ENCODE measurements at places on chromosomes 12 and 14.
A peak's percentile ranks its signal among the peaks of the same experiment; 100 is the strongest.

DNA sequence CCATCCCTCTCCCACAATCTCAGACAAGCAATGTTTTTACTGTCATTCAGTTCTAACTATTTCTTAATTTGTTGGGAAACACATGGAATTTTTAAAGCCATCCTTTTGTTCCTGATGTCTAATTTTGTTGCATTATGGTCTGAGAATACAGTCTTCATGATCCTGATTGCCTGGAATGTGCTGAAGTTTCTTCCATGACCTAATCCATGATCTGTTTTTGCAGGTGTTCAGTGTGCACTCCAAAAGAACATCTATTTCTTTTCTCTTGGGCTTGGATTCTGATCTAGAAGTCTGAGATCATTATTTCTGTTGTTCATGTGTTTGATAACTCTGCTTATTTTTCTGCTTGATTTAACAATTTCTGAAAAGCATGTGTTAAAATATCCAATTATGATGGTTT lies 43.2 kb upstream of the PHC1 start:
- DNase-seq = no peak

GRCh38 chr12:6316921-6317692 lies 6.6 kb downstream of the PLEKHG6 start:
- no peak for DNase-seq

- DNase-seq = no peak
Observed at GRCh38 chr12:44154128-44154527, 318.2 kb downstream of the TMEM117 start.

- peak; percentile 10 for DNase-seq
Observed at GRCh38 chr12:32273063-32273522, 126.3 kb upstream of the FGD4 start.

DNA sequence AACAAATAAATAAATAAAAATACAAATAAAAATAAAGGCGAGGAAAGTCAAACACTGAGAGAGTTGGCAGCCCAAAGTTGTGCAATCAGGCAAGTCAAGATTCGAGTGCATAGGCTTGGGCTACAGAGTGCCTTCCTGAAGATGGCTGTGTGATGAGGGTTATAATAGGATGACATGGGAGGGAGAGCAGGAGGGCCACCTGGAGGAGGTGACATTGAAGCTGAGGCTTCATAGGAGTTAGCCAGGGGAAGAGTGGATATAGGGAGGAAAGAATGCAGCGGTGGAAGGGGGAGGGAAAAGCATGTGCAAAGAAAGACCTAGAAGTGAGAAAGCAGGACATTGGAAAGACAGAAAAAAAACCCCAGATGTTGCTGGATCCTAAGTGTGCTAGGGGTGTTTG lies 53.1 kb downstream of the YEATS4 start:
- DNase-seq = no peak

DNA sequence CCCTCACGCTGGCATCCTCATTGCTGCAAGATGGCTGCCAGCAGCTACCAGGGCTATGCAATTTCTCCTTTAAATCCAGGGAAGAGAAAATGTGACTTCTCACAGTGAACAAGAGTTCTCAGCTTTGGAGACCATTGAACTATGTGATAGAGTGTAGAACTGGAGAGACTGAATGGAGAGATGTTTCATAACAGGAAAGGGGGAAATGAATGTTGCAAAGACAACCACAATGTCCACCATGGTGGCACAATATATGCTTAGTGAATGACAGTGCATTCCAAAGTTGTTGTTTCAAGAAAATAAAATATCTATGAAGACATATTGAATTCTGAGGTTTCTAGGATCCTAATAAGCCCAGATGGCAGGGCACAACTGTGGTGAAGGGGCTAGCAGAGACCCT lies 13.2 kb upstream of the COCH start:
- DNase-seq = no peak

DNA sequence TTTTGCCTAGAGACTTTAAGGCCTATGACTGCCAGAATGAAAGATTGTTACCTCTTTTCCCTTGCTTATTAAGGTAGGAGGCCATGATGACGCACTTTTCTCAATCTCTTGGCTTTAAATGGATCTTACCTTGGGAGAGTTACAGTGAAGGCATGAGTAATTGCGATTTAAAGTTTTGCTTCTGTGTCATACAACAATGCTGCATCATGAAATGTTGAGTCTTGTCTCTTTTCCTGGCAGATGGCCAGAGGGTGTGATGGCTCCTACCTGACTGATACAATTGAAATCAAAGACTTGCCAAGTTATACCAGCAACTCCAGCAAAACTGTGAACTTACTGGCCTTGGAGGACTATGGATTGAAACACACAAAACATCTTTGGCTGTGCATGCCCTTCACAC lies 17.2 kb upstream of the LRRK2 start:
- no peak for DNase-seq

GRCh38 chr14:27090716-27091115 lies 492.9 kb upstream of the NOVA1 start:
- no peak for DNase-seq

DNA sequence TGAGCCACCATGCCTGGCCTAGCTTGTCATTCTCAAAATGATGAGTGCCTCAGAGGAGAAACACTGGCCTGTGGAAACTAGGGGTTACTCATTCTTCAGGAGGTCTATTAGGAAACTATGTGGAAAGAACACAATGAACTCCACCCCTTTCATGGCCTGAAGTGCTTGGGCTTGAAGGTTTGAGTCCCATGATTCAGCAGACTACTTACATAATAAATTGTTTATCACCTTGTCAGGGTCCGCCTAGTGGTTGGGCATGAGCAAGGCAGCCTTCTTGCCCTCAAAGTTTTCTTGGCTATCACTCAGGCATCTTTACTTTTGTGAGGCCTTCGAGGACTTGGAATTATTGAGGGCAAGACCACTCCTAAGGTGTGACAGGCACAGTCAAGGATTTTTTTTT lies 251.2 kb downstream of the ACSS3 start:
- peak; percentile 34 for DNase-seq

- DNase-seq = no peak
Observed at GRCh38 chr14:89956661-89957009, 908 bp downstream of the TDP1 start.

- DNase-seq = no peak
Observed at GRCh38 chr12:121713793-121714192, 1.2 kb downstream of the TMEM120B start.

DNA sequence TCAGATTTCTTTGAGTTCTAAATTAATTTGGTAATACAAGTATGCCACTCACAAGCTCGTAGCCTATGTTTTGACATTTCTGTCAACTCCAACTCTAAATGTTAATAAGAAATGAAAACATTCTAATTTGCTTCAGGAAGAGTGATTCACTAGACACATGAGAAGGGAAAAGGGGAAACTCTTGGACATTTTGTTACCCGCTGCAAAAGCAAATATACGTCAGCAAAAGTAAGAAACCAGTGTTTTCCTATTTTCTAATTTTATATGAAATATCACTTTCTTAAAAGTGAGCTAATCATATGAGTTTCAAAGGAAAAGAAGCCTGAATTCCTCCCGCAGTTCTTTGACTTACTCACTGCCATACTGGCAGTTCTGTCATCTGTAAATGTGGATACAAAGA lies 162.3 kb downstream of the GRIP1 start:
- DNase-seq = no peak

DNA sequence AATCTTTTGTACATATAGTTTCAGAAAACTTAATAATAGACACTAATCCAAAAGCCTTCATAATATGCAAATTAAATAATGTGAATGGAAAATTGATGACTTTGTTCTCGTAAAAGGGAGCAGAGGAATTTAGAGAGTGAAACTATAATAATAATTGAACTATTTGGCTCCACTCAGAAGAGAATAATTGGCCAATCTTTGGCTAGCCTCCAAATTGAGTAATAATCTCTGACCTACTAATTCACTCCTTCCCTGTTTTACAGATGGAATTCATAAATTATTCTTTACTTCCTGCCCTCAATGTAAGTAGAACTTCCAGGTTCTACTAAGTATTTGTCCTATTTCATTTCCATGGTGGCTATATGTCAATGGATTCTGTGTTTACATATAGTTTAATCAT lies 15.8 kb downstream of the TRIM9 start:
- DNase-seq = no peak

DNA sequence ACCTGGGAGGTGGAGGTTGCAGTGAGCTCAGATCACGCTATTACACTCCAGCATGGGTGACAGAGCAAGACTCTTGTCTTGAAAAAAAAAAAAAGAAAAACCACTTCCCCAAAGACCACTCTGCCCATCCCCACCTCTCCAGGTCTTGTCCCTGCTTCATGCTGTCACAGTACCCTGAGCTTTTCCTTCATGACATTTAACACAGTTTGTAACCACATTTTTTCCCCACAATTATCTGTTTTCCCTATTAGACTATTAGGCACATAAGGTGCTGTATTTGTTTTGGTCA lies 6.9 kb downstream of the HECTD1 start:
- no peak for DNase-seq

GRCh38 chr12:48997719-48998496 lies 1.3 kb downstream of the DDN start:
- DNase-seq = peak; percentile 58

DNA sequence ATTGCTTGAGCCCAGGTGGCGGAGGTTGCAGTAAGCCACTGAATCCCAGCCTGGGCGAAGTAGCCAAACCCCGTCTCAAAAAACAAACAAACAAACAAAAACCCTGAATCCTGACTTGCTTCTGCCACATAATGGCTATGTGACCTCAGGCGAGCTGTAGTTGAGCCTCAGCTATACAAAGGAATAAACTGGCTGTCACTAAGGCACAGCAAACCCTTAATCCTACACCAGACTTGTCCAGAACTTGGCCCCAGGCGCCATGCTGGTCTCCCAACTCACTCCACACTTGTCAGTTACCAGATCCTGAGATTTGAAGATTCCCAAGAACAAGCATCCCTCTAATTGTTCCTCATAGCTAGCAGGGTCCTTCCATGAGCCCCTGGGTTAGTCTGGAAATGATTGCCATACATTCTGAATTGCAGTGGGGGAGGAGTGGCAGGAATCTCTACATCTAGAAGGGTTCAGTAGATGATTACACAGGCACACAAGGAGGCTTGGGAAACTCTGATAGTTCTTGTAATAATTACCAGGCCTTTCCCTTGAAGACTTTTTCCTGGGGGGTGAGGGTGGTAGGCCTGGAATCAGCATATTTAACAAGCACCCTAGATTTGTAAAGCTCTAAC lies 9.9 kb downstream of the MAP3K12 start:
- DNase-seq = no peak

- no peak for DNase-seq
Observed at GRCh38 chr14:29672831-29673230, 254.8 kb downstream of the PRKD1 start.

DNA sequence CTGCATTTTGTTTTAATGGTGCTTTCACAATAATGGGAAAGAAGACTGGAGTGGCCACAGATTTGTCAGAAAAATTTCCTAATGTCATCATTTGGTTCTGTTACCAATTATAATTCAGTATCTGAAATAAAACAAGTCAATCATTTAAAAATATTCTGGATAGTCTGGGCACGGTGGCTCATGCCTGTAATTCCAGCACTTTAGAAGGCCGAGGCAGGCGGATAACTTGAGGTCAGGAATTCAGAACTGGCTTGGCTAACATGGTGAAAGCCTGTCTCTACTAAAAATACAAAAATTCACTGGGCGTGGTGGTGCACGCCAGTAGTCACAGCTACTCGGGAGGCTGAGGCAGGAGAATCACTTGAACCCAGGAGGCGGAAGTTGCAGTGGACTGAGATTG lies 4.0 kb upstream of the LIMA1 start:
- DNase-seq = no peak

- DNase-seq = no peak
Observed at GRCh38 chr14:94357166-94357565, 31.2 kb downstream of the SERPINA1 start.

- DNase-seq = peak; percentile 22
Observed at GRCh38 chr12:107134558-107134957, 41.2 kb upstream of the CRY1 start.

DNA sequence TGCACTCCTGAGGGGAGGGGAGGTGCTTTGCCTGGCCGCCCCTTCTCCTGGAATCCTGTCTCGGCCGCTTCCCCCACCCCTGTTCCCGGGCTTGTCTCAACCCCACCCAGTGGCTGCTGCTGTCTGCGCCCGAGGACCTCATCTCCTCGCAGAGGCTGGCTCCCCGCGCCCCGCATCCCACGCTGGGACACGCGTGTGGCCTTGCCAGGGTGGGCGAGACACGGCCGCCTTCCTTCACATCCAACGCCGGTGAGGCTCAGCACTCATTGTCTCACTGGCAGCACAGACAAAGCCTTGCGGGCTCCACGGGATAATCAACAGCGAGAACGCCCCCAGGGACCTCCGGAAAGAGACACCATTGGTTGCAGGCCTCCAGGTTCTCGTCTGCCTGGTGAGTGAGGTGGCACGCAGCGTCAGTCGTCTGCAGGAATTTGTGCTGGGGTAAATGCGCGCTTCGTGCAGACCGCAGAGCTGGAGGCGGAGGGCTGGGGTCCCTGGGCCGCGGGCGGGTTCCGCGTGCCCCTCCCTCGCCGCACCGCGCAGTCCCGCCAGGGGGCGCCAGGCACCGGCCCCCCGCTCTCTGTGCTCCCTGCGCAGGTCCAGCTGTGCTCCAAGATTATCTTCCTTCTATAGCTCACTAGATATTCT lies 26.8 kb downstream of the CCDC177 start:
- DNase-seq = peak; percentile 16

DNA sequence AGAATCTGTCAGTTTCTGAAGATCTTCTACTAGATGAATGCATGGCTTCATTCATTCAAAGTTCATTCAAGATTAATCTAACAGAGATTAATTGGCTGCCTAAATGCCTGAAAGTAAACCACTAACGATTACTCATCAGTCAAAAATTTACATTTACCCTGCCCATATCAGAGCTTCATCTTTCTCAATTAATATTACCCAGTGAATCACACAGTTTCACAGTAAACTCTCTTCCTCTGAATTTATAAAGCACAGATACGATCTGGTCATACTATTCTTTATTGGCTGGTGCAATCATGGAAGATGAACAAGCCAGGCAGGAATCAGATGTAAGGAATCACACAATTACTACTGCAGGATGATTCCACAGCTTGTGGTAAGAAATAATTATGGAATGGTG lies 377.7 kb downstream of the SLC16A7 start:
- DNase-seq = no peak

DNA sequence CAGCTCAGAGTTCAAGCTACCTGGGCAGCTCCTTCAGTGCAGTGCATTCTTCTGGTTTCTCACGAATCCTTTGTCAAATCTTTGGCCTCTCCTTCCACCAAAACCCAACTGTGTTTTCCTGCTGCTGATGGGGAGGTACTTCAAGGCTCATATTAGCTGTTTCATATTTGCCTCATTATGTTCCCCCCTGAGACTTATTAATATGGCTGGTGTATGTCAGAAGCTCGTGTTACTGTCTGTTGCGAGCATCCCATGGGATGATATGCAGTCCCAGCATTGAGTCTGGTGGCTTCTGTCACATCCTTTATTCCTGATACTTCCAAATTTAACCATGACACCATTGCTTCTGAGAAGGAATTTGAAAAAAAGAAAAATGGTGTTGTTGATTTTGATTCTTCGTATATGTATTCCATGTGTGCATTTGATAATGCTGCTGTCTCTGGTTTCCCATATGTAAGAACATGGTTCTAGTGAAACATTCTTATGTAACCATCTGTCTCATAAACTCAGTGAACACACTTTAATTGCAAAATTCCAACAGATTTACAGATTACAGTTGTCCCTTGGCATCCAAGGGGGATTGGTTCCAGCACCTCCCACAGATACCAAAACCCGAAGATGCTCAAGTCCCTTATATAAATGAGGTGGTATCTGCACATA lies 149.1 kb downstream of the KICS2 start:
- no peak for DNase-seq

- no peak for DNase-seq
Observed at GRCh38 chr12:49910331-49911212, 6.9 kb upstream of the FAIM2 start.

Measured in Daoy (cell line).